ENCODE measurements at places on chromosomes 1 and 21.

DNA sequence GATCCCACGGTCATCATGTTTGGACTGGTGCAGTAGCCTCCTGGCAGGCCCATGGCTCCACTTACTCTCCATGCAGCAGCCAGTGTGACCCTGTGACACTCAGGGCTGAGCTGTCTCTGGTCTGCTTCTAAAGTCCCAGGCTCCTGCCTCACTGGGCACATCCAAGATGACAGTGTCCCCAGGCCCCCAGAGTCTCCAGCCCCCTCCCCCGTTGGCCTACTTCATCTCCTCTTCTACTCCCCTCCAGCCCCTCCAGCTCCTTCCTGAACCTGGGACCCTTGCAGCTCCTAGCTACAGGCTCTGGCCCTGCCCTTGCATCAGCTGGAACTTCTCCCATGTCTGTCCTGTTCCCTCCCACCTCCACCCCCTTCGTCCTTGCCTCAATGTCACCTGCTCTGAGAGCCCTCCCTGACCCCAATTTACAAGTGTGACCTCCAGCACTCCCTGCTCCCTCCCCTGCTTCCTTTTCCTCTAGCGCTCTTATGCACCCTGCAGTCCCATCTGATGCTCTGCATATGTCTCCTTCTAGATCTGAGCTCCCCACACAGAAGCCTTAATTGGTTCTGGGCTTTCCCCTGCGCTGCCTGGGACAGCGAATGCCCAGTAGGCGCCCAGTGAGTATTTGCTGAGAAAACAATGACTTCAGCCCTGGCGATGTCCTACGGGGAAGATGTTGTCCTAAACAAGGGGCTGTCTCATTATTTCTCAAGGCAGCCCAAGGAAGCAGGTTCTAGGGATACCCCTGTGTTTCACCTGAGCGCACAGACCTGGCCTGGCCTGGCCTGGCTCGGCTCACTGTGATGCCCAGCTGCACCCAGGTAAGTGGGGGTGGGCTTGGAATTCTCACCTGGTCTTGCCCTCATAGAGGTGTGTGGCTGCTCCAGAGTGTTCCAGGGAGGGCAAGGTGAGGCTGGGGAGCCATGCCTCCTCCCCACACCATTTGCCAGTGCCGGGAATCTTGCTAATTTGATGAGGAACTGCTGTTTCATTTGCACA lies 600.6 kb downstream of the PTPRU start:
- DNase-seq, result no peak

DNA sequence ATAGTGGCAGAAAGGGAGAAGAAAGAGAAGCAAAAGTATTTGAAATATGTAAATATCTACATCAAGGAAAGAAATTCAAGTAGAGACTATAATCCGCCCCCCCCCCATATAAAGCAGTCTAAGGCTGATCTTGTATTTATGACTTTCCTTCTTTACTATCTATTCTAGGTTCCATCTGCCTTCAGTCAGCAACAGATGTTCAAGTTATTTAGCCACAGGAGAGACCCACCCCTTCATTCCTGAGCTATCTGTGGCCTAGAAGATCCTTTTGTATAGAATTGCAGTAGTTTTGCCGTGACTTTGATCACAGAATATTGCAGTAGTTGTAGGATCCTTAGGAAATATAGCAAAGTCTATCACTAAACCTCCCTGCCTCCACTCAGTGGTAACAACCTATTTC lies 10.7 kb upstream of the BSDC1 start:
- DNase-seq, result no peak

DNA sequence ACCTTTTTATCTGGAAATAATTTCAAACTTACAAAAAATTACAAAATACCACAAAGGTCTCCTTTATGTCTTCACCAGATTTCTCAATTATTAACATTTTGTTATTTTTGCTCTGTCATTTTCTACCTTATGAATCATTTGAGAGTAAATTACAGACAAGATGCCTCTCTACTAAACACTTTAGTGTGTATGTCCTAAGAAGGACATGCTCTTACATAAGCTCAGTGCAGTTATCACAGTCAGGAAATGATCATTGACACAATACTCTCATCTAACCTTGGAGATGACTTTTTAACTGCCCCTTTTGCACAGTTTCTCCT lies 378.9 kb upstream of the RUNX1 start:
- no peak for DNase-seq

DNA sequence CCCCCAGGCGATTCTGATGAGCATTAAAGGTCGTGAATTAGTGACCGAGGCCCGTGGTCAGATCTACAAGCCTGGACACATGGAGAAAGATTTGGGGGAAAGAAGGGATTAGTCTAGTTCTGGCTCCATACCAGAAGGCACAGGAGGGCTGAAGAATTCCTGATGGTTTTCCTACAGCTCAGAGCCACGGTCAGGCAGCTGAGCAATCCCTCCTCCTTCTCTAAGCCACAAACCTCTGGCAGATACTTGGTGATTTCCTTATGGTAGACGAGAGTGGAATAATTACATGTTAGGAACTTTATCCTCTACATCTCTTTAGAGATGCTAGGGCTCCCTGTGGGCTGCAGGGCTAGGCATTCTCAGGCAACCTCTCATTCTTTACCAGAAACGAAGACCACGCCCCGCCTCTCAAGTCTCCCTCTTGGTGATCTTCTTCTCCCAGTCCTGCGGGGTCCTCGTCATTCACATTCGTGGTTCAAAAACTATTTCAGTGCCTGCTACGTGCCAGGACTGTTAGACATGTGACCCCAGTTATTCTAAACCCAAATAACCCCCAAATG lies 20.5 kb upstream of the ZBTB18 start:
- DNase-seq, result no peak

DNA sequence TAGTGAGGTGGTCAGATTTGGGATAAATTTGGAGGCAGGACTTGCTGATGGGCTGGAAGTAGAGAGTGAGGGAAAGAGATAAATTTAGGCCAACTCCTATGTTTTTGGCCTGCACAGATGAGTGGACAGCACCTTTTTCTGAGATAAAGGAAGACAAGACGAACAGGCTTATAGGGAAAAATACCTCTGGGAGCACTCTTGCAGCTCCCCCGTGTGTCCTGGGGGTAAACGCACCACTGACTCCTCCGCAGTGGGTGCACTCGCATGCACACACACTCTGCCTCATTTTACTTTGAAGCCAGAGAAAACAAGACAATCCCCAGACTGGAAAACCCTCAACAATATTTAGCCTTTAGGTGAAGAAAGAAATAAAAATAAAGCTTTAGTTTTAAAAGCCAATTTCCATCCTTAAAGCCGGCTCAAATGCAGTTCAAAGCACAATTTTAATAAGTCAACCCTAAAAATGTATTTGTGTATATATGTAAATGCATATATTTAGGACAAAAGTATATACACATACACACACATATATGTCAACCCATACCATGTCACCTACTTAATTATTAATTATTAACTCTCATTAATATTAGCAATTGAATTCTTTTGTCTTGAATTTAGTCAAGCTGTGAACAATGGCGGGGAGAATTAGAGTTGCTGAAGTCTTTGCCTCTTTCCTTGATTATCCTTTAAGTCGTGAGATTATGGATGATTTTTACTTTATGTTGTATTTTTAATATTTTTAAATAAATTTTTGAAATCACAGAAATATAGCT lies 341.8 kb downstream of the ZNF326 start:
- no peak for DNase-seq

DNA sequence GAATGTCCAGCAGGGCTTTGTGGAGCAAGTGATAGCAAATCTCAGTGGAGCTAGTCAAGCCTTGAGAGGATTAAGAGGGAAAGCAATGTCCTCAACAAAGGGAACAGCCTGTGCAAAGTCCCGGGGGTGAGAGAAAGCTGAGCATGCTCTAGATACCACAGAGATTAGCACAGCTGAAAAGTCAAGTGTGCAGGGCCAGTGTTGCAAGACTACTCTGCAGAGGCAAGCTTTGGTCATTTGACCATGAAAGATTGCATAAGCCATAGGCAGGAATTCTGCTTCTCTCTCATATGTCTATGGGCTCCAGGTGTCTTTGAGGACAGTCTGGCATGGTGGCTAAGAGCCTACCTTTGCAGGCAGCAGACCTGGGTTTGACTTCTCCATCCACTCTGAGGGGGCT lies 181.0 kb upstream of the JUN start:
- no peak for DNase-seq

Data from iPS DF 6.9 (cell line).